ENCODE measurements at places on chromosomes 4 and X.
A peak's percentile ranks its signal among the peaks of the same experiment; 100 is the strongest.

- no peak for DNase-seq
Observed at GRCh38 chr4:100690812-100691211, 173.0 kb upstream of the EMCN start.

- DNase-seq = no peak
Observed at GRCh38 chr4:87370068-87370467, 20.9 kb downstream of the HSD17B11 start.

DNA sequence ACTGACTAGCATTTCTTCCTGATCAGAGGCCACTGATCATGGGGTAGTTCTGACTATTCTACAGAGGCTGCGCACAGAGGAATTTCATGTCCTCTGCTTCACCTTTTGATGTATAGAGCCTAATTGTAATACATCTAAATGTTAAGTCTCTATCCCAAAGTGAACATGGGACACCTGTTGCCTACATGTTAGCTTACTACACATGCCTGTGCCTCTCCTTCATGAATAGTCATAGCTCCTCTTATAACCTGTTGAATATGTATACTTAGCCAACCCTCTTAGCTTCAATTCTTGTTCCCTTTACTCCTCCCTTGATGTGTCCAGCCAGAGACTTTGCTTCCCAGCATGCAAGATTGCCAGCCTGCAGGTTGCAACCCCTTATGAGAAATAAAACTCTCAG, 9.6 kb upstream of the THOC2 start:
- no peak for DNase-seq

DNA sequence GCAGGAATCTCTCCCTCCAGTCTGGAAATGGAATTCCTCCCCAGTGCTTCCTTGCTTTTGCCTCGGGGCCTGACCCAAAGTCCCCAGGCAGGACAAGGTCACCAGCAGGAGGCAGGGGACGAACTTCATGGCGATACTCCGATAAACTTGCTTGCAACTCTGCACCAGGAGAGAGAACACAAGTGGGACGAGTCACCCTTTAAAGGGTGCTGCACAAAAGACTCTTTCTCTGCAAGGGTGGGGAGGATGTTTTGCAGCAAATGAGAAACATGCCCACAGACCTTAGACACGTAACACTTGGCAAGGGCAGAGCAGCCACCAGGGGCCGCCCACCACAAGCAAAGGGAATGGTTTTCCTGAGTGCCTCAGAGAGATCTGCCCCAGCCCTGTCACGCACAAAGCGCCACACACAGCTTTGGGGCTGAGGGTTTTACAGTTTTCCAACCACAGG, at the start of gene FGFBP2:
TSS of gene FGFBP2 (minus strand) at position 175 of the 451 bp plus-strand sequence. CDS start at position 129, 46 bp downstream.
- peak; percentile 60 for DNase-seq

DNA sequence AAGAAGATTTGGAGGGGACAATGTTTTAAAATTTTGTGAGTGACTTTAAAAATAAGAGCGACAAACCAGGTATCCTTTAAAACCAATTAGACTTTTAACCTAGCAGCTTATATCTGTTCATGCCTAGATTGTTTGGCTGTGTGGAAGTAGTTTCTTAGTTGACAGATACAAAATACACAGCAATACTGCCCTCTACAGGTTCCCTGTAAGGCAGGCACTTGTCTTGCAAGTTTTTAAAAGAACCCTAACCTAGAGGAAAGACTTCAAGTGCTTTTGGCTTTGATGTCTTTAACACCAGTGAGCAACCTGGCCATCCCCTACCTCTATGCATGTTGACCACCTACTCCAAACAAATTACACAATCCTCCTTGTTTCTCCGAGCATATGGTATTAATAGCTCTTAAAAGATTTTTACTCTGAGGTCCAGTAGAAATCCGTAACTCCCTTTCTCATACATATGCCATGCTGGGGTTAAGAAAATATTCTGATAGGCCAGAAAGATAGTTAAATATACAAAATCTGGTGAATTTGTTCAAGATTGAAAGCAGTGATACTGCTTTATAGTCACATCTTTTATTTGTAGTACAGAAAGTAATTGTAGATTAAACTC, 273.0 kb downstream of the ARHGAP24 start:
- DNase-seq = peak; percentile 74
